ENCODE measurements at places on chromosomes 4 and X.

- DNase-seq, result no peak
These were observed 25.5 kb downstream of the CDKN2AIP start for GRCh38 chr4:183469936-183470335.

- no peak for DNase-seq
These were observed 41.1 kb downstream of the REELD1 start for GRCh38 chr4:146255463-146255862.

GRCh38 chrX:31436424-31436823 is 364.6 kb upstream of the FTHL17 start:
- no peak for DNase-seq

DNA sequence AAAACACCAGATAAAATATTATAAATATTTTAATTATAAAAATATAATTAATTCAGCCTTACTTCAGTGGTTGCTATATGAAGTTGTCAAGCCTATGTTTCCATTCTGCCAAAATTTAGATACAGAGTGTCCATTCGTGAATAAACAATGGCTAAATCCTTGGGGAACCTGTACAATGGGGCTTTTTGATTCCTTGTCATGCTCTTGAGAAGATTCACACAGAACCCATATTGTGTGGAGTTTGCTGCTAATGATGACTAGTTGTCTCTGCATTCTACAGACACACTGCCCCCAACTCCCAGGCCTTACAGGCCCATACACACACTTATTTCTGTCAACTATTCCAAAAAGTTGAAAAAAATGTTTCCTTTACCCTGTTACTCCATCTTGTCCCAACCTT is 33.4 kb upstream of the MAGEC2 start:
- no peak for DNase-seq

- peak; percentile 52 for DNase-seq
These were observed 59.4 kb downstream of the TSC22D3 start for GRCh38 chrX:107716118-107716684.

DNA sequence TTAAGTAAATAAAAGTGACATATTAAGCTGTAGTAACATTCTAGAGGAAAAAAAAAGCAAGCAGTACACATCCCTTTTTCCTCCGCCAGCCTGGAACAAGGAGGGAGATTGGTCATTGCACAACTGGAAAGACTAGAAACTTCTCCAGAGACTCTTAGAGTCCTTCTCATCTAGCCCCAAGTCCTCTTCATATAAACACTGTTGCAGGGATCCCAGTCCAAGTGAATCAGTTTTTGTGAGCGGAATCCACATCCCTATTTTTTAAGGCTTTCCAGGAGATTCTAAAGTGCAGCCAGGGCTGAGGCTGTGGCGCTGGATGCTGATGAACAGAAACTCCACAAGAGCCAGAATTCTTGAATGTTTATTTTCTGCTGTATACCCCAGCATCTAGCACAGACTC is 23.8 kb downstream of the REELD1 start:
- no peak for DNase-seq

DNA sequence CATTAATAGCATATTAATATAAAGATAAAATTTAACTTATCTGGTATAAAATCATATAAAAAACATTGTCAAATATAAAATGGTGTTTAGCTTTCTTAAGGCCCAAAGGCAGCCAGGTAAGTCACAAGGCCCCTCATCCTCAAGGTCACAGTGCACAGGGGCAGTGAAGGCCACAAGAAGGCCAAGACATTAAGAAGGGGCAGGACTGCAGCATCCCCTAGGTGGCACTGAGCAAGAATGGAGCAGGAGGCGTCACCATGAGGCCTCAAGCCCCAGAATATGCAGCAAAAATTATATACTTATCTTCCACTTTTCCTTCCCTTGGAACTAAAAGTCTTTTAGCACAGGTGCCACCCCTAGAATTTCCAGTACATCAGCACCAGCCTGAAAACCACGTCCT is 49.5 kb upstream of the MAGEA8 start:
- DNase-seq, result no peak

- DNase-seq, result peak; percentile 9
These were observed 69.6 kb upstream of the PCDH18 start for GRCh38 chr4:137601934-137602333.

DNA sequence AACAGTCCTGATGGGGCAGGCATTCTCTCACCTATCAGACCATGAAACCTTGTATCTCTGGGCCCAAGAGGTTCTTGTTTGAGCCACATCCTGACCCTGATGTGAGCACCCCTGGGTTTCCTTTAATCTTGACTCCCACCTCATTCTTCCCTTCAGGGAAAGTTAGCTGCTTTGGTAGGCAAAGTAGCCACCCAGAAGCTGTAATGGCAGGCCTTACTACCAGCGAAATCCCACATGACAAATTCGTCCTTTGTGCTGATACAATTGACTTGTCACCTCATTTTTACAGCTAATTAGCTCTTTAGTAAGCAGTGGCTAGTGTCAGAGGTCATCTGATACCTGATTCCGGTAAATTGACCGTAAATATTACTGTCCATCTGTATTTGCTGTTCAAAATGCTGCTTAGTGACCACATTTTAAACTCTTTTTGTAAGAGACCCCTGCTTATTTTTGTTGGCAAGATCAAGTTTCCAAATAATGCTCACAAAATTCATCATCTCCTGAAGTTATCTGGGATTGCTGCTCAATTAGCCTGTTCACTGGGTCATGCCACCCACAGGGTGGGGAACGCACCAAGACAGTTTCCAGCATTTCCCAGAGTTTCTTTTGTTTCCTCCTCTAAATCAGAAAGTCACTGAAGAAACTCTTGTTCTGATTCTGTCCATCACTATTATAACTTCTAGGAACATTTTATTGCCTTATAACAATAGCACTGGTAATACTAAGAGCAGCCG is 329.7 kb downstream of the GPAT3 start:
- DNase-seq, result no peak

- DNase-seq, result no peak
These were observed 473.8 kb downstream of the SPRY1 start for GRCh38 chr4:123870216-123870876.

- no peak for DNase-seq
These were observed 47.2 kb downstream of the FGFBP1 start for GRCh38 chr4:15891312-15891711.

DNA sequence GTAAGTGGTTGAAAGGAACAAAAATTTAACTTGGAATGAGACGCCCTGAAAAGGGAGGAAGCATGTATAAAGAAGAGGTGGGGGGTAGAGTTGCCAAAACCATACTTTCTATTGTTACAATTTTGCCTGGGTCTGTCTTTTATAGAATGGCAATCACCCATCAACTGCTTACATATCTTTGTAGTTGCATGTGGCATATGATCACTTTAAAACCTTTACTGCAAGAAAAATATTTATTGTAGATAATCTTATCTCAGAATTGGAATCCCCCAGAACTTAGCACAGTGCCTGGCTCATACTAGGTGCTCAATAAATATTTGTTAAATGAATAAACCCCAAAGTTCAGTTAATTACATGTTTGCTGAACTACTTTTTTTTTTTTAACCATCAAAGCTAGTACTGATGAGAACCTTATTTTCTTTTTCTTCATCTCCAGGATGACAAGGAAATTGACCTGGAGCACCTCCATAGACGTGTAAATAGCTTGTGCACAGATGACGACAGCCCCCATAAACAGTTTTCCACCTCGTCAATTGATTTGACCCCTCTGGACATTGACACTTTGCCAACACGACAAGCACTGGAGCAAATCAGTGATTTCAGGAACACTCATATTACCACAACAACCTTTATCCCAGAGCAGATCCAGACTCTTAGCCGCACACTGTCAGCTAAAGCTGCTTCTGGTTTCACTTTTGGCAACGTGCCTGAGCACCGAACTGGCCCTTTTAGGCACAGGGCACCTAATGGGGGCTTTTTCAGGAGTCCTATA is 56.7 kb upstream of the ATOH1 start:
- DNase-seq, result no peak

- no peak for DNase-seq
These were observed 17.7 kb downstream of the FOXR2 start for GRCh38 chrX:55640854-55641253.

DNA sequence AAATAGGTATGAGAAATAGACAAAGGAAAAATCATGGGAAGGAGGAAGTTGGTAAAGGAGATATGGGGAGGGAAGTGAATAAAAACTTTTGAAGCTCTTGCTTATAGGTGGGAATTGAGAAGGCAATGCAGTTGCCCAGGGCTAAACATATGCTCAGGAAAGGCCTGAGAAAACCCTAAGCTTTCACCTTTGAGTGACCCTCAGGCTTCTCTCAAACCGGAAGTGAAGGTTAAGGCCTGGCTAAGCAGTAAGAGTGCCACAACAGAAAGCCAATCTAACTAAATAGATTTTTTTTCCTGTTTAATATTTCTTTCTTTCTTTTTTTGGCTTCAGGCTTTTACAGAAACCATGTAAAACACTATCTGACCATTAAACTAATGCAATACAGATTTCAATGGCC is 69.5 kb upstream of the GABRA3 start:
- DNase-seq, result no peak

DNA sequence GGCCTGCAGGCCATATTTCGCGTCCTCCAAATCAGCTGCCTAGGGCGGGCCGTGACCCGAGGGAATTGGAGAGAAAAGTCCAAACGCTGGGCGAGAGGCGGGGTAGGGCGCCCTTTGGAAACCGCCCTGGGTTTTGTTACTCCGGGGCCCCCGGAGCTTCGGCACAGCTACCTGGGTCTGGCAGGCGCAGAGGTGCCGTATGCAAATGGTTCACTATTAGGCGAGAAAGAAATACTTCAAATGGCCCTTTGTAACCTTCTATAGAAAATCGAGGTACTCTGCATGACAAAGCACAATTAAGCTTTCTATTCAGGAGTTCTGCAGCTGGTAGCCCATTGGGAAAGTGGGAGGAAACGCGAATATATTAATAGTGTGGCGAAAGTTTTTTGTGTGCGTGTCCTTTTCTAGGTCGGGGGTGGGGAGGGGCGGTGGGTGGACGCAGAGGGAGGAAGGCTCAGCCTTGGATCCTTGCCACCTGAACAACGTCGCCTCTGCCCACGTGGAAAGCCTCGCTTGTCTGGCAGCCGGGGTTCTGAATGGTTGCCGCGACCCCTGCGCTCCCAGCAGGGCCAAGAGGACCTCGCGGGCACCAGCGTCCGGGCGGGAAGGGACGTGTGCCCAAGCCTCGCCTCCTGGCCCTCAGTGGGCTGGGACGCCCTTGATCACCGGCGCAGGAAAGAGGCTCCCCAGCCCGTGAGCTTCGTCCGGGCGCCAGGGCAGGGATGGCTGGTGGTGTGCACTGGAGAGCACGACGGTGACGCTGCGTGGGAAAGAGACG is 9.5 kb downstream of the GSX2 start:
- DNase-seq, result no peak

- DNase-seq, result no peak
These were observed 33.2 kb downstream of the NPY2R start for GRCh38 chr4:155241664-155242063.

DNA sequence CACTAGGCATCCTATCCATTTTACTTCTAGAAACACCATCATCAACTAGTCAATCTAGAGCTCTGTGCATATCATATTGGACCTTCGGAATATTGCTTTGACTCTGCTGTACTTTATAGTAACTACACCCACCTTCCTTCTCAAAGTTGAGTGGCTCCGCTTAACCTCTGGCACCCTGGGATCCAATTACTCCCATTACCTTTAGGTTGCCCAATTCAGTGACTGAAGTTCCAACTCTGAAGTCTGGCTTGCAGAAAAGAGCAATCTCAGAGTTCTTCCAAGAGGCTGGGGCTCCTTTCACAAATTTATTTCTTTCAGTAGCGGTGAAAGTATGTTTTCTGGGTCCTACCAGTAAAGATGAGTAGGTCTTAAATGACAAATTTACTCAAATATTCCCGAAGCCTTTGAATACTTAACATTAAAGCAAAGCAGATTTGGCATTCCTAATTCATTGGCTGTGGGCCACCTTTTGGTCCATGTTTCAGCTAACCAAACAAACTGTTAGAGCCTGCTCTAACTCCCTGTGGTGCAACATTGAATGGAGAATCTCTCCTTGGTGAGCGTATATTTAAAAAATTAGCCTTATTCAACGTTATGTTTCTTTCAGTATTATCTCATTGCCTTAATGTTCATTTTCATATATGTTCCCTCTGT is 1215.8 kb downstream of the RAPGEF2 start:
- no peak for DNase-seq

- DNase-seq, result peak; percentile 82
These were observed 122.5 kb downstream of the SPATA18 start for GRCh38 chr4:52173470-52174045.

DNA sequence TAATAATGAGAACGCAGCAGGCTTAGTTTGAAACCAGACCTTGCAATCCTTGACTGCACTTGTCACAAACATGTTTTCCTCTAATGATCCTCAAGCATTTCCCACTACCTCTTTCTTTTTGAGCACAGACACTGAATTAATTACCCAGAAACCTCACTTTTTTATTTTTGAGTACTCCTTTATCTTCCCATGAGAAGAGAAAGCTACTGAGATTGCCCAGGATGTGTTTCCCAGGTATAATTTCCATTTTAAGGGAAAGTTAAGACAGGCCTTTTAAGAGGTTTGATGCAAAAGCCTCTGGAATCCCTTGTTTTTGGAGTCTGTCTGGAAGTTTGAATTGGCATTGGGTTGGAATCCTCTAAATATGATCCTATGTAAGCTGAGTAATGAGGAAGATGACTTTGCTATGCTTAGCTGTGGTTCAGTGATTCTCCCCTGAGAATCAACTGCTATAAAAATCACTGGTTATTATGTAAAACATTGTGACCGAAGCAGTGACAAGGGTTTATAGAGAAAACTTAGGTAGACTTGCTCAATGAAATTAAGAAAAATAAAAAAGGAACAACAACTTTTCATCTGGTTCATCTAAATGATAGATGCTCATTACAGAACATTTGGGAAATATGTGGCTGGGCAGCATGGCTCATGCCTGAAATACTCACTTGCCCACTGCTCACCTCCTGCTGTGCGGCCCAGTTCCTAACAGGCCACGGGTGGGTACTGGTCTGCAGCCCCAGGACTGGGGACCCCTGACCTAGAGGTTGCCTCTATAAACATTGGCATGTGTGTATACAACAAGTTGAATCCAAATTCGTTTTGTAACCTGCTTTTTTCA is 10.8 kb upstream of the RHOH start:
- peak; percentile 43 for DNase-seq

- DNase-seq, result peak; percentile 63
These were observed at the start of gene TSC22D3 for GRCh38 chrX:107775734-107776511. Gene TSC22D3, minus strand, starts transcription at chrX:107775787. Its CDS starts 368 bp downstream, at chrX:107775419.

- DNase-seq, result peak; percentile 2
These were observed 119.3 kb downstream of the CRLF2 start for GRCh38 chrX:1093121-1093520.

GRCh38 chr4:136737066-136737465 is 795.2 kb downstream of the PCDH18 start:
- no peak for DNase-seq

DNA sequence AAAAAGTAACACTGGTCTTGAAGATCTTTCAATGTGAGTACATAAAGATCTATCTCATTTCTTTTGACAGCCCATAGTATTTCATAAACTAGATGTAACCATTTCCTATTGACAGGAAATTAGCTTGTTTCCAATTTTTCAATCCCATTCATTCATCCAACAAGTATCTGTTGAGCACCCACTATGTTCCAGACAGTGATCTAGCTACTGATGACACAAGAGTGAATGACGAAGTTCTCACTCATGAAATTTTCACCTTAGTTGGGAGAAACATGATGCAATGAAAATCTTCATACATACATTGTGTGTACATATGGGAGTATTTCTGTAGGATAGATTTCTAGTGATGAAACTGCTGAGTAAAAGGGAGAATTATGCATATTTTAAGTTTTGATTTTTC is 1.7 kb downstream of the CD38 start:
- no peak for DNase-seq

GRCh38 chr4:105057370-105058105 is 89.1 kb upstream of the TET2 start:
- DNase-seq, result no peak

Measured in foreskin fibroblast (primary cell).